RWPE1 (cell line): ENCODE measurements at places on chromosomes 11 and 22.

DNA sequence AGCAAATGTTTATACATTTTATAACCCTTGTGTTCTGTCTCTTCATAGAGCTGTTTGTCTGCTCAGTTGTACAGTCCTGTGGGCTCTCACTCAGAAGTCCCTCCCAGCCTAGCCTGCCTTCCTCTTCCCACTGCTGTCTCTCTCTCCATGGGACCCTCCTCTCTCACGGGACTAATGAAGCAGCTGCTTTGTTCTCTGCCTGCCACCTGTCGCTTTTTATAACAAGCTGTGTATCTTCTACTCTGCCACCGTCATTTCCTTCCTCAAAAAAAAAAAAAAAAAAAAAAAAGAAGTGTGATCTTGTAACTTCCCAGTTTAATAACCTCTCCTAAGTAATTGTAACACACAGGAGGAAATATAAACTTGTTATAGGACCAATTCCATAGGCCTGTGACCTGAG lies 92.2 kb upstream of the ALKBH3 start:
- no peak for DNase-seq

DNA sequence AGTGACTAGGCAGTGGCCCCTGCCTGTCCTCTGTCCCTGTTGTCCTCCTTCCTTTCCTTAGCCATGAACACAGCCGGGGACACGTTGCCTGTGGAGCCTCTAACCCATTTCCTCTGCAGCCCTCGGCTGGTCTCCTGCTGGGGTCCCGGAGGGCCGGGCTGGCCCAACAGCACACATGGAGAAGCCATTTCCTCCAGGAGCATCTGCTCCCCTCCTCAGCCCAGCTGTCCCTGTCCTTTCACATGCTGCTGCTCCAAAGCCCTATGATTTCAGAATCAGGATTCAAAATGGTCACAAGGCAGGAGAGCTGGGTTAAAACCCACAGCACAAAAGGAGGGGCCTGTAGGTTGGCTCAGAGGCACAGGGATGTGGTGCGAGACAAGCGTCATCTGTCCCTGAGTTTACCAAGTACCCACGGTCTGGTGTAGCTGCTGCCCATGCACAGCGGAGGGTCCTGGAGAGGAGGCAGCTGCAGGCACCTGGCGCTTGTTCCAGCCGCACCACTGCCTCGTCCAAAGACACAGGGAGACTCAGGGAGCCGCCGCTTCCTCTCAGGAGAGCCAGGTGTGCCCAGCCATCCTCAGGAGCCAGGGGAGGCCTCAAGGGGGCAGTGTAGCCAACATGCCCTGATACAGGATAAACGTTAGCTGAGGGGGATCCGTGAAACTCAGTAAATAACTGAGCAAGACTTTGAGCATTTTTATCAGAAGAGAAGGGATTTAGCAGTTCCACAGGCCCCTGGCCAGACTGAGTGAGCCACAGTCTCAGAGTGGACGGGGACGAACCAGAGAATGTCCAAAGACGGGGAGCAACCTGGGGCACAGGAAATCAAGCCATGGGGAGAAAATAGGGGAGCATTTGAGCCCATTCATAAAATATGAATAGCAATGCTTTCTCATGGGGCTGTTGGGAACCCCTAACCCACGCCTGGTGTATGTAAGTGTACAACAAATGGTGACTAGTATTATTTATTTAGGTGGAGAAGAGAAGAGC lies 3.9 kb upstream of the VSIG10L2 start:
- peak; percentile 50 for DNase-seq

DNA sequence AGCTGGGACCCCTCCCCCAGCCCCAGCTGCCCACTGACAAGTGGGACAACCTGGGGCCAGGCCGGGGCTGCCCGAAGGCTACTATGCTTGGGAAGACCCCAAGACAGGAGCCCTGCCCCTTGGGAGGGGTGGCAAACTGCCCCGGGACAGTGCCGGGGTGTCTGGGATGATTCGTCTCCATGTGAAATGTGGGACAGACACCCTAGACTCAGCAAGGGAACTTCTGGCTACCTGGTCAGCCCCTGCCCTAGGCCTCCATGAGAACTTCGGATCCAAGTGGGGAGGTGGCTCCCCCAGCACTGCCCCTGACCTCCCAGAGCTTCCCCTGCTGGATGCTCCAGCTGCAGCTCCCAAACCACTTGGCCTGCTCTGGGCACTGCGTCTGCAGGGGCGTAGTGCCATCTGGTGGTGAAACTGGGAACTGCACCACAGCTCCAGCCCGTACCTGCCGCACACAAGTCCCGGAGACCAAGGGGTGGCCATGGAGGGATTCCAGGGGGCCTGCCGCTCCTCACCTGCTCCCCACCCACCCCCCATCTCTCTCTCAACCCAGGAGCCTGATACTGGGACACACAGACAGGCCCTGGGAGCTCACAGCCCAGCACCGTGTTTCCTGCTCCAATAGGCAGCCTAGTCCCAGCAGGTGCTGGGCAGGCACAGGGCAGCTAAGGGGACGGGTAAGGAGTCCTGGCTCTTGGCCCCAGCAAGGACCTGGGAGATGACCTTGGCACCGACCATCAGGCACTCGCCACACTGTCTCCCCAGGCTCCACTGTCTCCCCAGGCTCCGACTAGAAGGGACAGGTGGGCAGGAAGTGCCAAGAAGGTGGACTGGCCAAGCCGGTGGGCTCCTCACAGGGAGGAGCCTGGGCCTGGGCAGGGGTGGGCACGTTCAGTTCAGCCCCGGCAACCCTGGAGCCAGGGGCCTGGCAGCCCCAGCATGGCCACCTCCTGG lies 194.1 kb downstream of the IGLL1 start:
- peak; percentile 74 for DNase-seq

GRCh38 chr11:20056950-20057943 lies 103.0 kb downstream of the DBX1 start:
- peak; percentile 57 for DNase-seq

- no peak for DNase-seq
These were observed 77.5 kb upstream of the VPREB1 start for GRCh38 chr22:22166941-22167713.

DNA sequence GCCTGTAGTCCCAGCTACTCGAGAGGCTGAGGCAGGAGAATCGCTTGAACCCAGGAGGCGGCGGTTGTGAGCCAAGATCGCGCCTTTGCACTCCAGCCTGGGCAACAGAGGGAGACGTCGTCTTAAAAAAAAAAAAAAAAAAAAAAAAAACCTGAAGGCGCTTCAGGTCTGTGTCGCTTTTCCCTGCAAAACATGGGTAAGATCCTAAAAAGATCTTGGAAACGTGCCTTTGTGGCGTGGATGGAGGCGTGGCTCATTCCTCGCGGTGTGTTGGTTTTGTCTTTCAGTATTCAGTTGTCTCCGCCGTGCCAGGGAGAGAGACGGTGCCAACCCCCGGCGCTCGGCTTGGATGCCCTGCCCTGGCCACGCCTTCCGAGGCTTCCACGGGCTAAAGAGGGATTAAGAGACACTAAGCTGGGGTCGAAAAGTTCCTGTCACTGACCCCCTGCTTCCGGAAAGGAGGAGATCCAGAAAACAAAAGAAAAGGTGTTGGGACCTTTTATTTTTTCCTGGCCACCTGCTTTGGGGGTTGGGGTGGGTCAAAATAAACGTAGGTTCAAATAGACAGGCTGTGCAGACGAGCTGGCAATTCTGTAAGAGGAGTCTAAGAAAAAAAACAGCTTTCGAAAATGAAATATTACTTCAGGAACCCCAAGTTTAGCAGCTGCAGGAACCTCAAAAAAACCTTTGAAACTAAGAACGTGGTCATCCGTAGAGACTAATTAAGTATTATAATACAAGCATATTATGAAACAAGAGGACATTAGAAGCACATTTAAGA lies 1.1 kb upstream of the SLC35F2 start:
- peak; percentile 42 for DNase-seq

DNA sequence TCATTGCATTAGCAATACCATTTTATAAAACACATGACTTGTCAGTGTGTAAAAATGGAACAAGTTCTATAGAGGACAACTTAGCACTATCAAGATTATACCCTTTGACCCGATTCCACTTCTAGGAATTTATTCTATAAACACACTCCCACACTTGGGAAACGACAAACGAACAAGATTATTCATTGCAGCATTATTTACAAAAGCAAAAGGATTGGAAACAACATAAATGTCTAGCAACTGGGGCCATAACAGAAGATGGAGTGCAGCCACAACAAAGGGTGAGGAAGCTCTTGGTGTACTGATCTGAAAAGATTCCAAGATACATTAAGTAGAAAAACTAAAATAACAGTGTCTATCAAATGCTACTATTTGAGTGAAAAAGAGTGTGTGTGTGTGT lies 2.3 kb upstream of the IRAG1 start:
- no peak for DNase-seq

- DNase-seq, result no peak
These were observed 57.7 kb upstream of the SORL1-AS1 start for GRCh38 chr11:121510438-121510837.

- DNase-seq, result peak; percentile 48
These were observed 268.6 kb upstream of the SESN3 start for GRCh38 chr11:95499516-95500135.

DNA sequence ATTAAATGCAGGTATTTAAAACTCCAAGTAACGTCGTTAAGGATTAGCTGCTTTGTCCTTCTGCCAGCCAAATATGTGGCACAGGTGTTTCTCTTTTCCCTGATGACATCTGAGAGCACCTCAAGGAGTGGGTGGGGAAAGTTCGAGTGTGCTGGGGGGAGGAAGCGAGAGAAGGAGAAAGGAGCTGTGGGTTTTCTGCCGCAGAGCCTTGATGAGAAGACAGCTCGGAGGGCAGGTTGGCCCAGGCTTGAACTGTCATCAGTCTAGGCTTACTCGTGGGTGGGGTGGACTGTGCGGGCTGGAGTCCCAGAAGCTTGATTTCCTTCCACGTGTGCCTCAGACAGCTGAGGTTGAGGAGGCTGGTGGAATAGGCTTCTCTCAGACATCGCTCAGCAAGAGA lies 15.2 kb upstream of the SORL1-AS1 start:
- DNase-seq, result no peak

GRCh38 chr11:35138943-35139721 lies at the start of gene CD44:
CD44 (plus strand) TSS chr11:35139171; CDS start chr11:35139304, 133 bp downstream.
- peak; percentile 93 for DNase-seq

DNA sequence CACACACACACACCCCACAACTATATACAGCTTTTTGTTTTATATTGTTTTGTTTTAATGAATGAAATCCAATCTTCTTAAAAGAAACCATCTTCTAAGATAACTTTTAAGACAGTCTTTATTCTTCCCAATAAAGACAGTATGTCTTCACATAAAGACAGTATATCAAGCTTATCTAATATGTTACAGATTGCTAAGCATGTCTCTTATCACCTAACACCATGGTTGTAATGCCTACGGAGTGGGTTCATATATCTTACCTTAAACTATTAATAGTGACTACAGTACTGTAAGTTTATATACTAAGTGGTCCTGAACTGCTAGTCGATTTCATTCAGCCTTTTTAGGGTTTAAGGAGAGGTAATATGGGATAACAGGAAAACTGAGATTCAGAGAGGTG lies 8.5 kb downstream of the RNF141 start:
- no peak for DNase-seq

DNA sequence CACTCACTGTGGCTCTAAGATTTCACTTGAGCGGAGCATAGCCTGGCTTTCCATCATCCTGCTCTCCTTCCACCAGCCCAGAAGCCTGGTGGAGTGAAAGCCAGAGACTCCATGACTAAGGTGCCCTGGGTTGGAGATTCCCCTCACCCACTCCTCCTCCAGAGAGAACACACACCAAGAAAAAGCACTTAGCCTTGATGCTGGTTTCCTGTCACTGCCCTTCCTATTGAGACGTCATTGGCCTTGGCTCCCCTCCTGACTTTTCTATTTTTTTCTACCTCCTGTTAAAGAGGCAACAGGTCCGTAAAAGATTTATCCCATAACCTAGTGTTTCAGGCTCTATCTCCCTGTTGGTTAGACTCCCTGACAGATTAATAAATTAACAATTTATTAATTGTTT lies 38.5 kb upstream of the APLNR start:
- DNase-seq, result no peak
